AG10803 (cell line): ENCODE measurements at places on chromosomes 7 and 10.

GRCh38 chr10:122894261-122894944, 15.0 kb upstream of the FAM24B start:
- DNase-seq: no peak

DNA sequence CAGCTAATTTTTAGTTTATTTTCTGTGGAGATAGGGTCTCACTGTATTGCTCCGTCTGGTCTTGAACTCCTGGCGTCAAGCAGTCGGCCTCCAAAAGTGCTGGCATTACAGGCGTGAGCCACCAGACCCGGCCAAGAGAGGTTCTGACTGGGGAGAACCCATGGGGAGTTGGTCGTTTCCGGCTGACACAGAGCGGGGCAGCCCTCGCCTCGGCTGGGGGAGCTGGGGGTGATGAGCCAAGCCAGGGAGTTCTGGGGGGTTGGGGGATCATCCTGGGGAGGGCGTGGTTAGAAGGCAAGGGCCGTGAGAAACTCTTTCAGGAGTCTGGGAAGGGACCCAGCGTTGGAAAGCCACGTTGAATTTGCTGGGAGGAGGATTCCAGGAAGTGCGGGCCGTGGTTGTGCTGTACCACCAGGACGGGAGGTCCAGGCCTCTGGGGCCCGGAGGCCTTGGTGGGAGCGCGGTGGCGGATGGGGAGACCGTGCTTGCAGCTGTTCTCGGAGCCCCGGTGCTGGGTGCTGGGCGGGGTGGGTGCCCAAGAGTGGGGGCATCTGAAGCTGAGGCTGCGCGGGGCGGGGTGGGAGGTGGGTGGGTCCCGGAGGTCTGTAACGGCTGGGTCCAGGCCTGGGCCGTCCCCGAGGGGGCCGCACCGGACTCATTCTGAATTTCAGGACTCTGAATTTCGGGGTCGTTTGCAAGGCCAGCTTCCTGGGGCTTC, 8.4 kb upstream of the ZNF853 start:
- DNase-seq: no peak

GRCh38 chr7:16710651-16711050, 42.9 kb upstream of the TSPAN13 start:
- no peak for DNase-seq

- DNase-seq: no peak
These were observed 7.5 kb downstream of the MET start for GRCh38 chr7:116679500-116679899.

GRCh38 chr7:27123477-27124053, 7.0 kb downstream of the HOXA4 start:
- no peak for DNase-seq

- DNase-seq: peak; percentile 49
These were observed 22.2 kb upstream of the EXOC4 start for GRCh38 chr7:133230591-133231194.

DNA sequence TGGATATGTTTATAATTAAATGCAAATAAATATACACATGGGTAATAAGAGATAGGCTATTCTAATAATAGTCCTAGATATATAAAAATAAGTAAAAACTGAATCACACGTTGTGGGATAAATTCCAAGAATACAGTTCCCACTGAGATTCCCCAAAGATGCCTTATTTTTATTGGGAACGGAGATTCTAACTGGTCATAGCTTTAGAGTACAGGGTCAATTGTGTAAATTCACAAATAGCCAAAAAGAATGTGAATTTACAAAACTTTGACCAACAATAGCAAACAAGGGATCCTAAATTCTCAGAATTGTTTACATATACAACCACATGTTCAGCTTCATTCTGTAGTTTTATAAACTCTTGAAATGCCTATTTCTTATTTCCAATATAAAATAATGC, 65.0 kb downstream of the VSTM4 start:
- no peak for DNase-seq
